ENCODE measurements at places on chromosomes 12 and 14.

- no peak for DNase-seq
These were observed 22.2 kb downstream of the DUSP16 start for GRCh38 chr12:12540261-12541013.

- DNase-seq = no peak
These were observed 27.4 kb downstream of the ABCD4 start for GRCh38 chr14:74275241-74275841.

DNA sequence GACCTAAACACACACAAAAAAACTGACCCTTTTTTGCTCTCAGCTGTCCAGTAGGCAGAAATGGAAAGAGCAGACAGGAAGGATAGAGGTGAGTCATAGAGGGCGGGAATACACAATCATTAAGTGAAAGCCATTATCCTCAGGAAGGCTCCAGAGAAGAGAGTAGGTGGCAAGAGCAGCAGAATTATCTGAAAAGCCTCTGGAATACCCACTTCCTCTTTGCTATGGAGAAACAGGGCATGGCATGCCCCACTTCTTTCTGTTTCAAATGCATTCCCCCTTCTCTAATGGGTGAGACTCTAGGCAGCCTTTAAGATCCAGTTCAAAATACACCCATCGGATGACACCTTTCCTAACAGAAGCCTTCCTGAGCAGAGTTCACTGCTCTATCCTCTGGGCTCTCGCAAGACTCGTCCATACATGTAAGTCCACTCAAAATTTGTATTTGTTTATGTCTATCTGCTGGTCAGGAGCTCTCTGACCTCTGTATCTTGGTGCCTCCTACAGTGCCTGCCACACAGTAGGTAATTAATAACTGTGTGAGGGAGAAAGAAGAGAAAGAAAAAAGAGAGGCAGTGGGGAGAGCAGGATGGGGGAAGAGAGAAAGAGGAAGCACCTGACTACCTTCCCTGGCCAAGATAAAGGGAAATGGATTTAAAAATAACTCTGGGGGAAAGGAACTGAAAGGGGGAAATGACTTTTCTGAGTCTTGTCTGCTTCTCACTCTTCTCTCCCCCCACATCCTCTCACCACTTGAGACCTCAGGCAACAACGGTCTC is 8.5 kb downstream of the KLHL33 start:
- DNase-seq = no peak

DNA sequence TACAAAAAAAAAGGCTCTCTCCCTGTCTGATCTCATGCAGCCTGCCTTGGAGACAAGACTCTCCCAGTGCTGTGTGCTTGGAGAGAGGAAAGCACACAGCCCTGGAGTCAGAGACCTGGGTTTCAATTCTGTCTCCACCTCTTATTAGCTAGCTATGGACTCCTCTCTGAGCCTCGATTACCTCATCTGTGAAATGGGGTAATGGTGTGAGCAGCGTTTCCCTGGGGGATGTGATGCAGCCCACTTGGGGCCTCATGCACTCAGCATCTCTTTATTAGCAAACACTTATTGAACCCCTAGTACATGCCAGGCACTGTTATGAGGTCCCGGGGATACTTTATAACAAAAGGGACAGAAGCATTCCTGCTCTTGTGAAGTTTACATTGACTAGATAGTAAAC is 12.5 kb downstream of the SDS start:
- DNase-seq = no peak

GRCh38 chr14:78618368-78618767 is 448.2 kb downstream of the NRXN3 start:
- no peak for DNase-seq

- no peak for DNase-seq
These were observed 34.5 kb upstream of the GPR132 start for GRCh38 chr14:105099778-105100177.

- no peak for DNase-seq
These were observed 357.1 kb upstream of the MGAT4C start for GRCh38 chr12:86613311-86613710.

- no peak for DNase-seq
These were observed 16.3 kb downstream of the ATP5MC2 start for GRCh38 chr12:53659571-53659981.

DNA sequence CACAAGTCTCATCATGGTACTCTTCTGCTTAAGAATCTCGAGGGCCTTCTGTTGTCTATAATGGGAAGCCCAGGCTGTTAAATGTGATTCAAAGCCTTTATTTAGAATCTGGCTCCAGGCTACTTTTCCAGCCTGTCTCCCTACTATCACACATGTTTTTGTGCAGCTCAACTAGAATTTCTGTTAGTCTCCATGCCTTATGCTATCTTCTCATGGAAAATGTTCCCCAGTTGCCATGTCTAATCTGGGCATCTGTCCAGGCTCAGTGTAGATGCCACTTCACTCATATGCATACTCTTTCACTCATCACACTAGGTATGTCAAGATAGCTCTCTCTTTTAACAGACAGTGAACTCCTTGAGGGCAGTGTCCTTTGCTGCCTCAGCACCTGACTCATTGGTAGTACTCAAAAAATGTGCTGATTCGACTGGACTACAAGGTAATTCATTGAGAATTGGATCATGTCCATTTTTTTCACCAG is 145.3 kb downstream of the TTLL5 start:
- DNase-seq = no peak

GRCh38 chr12:96237035-96237434 is 42.9 kb downstream of the ELK3 start:
- DNase-seq = no peak

GRCh38 chr12:92363295-92364146 is 217.9 kb upstream of the BTG1 start:
- DNase-seq = no peak

DNA sequence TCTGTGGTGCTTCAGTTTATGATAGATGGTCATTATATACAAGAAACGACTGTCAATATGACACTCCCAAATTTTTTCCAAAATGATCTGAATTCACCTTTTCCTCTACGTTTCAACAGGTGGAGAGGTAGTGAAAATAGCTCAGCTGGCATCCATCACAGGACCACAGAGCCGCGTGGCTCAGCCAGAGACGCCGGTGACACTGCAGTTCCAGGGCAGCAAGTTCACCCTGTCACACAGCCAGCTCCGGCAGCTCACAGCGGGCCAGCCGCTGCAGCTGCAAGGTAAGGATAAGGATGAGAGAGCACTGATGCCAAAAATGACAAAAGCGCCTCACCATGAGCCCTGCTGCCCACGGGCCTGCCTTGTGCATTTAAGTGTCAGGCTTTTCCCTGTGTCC is 73.9 kb downstream of the EP400 start:
- no peak for DNase-seq

DNA sequence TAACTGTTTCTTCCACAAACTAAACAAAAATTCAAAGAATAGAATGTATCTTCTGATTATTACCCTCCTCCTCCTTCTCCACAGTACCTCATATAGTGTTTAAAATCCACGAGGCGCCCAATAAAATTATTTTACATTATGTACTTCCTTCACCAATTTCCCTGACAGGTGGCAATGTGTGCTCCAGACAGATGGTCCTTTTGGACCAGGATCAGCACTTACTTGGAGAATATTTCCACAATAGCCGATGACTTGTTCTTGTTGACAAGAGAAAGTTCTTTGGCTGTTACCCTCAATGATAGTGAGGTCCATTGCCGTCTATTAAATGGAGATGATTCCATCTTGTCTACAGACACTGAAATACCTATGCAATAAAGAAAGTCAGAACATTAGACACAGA is 34.9 kb downstream of the LIMA1 start:
- no peak for DNase-seq

- DNase-seq = no peak
These were observed 12.6 kb upstream of the OAS1 start for GRCh38 chr12:112894128-112894527.

GRCh38 chr12:112283546-112283945 is 98.7 kb downstream of the HECTD4 start:
- no peak for DNase-seq

DNA sequence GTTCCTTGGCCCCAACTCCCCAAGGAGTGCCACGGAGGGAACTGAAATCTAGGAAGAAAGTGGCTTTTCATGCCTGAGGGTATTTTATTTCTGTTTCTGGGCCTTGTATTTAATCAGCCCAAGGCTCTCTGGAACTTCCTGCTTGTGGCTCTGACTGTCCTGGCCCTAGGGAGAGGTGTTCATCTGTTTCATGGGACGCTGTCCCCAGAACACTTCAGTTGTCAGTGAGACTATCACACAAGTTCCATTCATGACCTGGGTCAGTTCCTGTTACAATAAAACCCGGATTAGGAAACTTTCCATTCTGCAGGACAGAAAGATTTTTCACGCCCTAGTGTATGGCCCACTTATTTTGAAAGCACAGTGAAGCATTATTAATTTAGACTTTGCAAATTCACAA is 18.5 kb upstream of the TC2N start:
- DNase-seq = no peak

- no peak for DNase-seq
These were observed 177.9 kb upstream of the PRMT8 start for GRCh38 chr12:3313066-3313465.

DNA sequence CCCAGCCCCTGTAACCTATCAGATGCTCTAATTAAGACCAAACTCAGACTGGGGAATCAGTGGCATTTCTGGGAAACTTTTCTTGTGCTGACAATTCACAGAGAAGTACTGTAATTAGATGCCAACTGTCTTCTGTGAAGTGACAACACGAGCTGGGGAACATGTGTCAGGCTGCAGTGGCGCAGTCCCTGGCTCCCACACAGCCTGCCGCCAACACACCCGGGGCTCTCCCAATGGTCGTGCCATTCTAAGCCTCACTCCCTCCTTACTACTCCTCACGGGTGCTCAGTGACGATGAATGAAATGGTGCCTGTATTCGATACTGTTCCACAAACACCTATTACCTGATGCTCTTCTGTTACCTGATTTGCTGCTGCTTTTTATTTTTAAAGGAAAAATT is 18.6 kb downstream of the GARIN2 start:
- no peak for DNase-seq

GRCh38 chr12:128103152-128103551 is 163.8 kb upstream of the TMEM132C start:
- no peak for DNase-seq

DNA sequence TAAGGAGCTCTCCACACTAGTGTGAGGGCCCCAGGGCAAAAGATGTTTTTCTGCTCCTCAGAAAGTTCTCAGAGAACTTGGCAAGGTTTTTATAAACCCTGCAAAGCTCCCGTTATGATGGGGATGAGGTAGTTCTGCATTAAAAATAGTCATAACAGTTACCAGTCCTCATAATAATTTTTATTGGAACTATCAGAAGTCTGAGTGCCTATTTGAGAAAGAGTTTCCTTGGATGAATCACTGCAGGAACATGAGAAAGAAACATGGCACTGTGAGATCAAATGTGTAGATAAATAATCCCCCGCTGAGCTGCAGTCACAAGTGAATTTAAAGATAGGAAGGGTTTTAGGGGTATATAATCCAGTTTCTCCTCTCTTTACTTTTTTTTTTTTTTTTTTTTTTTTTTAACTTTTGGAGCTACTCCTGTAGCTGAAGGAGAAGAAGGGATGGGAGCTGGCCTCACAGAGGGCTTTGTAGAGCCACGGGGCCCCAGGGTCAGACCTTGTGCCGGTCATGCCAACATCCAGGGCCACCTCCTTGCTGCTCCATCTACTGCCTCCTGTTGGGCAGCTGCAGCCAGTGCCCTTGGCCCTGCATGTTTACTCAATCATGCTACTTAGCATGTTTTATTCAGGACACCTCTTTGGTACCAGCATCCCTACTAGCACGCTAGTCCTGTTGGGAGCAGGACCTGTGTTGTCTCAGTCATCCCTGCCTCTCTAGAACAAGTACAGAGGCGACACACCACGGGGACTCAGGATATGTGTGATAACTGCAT is 39.5 kb downstream of the EVL start:
- no peak for DNase-seq

DNA sequence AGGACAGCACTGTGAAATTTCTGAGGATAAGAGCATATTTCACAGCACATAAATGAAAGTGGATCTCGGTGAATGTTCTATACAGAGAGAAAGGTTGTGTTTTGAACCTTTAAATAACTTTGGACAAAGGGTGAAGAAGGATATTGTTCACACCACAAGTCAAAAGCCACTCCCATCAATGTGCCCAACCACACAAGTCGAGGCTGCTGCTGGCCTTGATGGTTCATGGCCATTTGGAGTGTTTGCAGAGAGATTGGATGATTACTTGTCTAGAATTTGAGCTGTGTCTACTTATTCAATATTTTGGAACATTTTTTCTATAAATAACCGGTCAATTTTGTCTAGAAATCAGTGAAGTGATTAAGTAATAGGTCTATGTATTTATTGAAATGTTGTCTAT is 121.2 kb downstream of the HMGA2 start:
- DNase-seq = no peak

GRCh38 chr12:72574138-72574537 is 302.0 kb downstream of the TRHDE start:
- DNase-seq = peak; percentile 57

GRCh38 chr12:104784592-104784991 is 173.5 kb downstream of the SLC41A2 start:
- DNase-seq = no peak

GRCh38 chr14:48125654-48126053 is 450.2 kb upstream of the MDGA2 start:
- DNase-seq = no peak

GRCh38 chr14:54086767-54087166 is 130.1 kb upstream of the BMP4 start:
- DNase-seq = no peak

GRCh38 chr14:53851394-53852090 is 105.1 kb downstream of the BMP4 start:
- no peak for DNase-seq

- DNase-seq = no peak
These were observed 52.8 kb downstream of the HMGA2 start for GRCh38 chr12:65876898-65877721.

GRCh38 chr12:30106204-30106965 is 322.6 kb upstream of the TMTC1 start:
- DNase-seq = no peak

DNA sequence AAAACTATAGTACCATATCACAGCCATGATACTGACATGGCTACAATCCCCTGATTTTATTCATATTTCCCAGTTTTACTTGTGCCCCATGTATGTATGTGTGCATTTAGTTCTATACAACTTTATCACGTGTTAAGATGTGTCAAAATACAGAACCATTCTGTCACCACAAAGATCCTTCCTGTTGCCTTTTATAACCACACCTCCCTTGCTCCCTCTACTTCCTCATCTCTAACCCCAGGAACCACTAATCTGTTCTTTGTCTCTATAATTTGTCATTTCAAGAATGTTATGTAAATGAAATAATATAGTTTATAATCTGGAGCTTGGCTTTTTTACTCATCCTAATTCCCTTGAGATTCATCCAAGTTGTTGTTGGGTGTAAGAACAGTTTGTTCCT is 358.4 kb downstream of the DPF3 start:
- no peak for DNase-seq

DNA sequence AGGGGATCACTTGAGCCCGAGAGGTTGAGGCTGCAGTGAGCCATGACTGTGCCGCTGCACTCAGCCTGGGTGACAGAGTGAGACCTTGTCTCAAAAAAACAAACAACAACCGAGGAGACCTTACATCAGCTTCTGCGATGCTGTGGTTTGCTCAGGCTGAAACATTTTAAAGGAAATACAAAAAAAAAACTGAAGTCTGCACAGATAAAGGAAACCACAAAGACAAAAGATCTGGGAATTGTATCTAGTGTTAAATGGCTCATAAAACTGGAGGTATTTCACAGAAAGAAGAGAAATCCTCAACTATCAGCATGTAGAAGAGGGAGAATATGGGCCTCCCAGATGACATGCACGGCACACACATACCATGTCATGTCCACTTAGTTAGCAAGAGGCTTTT is 60.3 kb upstream of the VPS33A start:
- no peak for DNase-seq

- no peak for DNase-seq
These were observed 2.7 kb downstream of the ITGB7 start for GRCh38 chr12:53204351-53204750.

Data from NCI-H1930 (cell line).